Left lung (tissue), 14 donors: ENCODE measurements at places on chromosomes 2 and 18.

DNA sequence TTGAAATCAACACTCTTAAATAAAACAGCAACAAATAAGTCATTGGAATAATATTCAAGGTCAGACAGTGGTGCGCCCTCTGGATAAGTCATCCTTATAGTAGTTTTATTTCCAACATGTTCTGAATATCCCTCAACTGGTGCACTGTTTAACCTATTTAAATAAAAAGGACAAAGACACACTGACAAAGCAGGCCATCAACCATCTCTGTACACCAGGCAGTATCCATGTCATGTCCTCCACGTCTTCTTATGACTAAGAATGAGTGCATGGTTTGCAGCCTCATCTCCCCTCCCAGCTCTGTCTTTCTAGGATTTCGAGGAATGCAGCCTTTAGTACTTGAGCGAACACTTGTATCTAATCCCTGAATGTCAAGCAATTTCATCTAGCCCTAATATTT, 42.4 kb downstream of the ST3GAL5 start:
- DNase-seq = no peak

GRCh38 chr2:45709137-45709536, 57.7 kb downstream of the PRKCE start:
- DNase-seq = no peak

DNA sequence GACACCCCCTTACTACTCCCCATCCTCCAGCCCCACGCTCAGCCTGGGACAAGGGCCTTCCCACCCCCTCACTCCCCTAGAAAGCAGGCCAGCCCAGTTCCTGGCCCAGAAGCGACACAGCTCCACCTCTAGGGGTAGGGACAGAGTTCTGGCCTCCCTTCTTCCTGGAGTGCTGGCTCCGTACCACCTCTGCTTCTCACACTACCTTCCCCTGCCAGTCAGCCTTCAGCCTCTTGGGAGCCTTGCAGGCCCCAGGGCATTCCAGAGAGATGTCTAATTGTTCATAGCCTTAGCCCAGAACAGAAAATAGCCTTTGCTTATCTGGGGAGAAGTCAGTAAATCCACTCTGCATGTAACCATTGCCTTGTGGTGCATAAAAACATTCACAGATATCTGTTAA, 13.1 kb upstream of the CATIP start:
- no peak for DNase-seq

- no peak for DNase-seq
Observed at GRCh38 chr2:142294225-142294624, 163.4 kb upstream of the LRP1B start.

DNA sequence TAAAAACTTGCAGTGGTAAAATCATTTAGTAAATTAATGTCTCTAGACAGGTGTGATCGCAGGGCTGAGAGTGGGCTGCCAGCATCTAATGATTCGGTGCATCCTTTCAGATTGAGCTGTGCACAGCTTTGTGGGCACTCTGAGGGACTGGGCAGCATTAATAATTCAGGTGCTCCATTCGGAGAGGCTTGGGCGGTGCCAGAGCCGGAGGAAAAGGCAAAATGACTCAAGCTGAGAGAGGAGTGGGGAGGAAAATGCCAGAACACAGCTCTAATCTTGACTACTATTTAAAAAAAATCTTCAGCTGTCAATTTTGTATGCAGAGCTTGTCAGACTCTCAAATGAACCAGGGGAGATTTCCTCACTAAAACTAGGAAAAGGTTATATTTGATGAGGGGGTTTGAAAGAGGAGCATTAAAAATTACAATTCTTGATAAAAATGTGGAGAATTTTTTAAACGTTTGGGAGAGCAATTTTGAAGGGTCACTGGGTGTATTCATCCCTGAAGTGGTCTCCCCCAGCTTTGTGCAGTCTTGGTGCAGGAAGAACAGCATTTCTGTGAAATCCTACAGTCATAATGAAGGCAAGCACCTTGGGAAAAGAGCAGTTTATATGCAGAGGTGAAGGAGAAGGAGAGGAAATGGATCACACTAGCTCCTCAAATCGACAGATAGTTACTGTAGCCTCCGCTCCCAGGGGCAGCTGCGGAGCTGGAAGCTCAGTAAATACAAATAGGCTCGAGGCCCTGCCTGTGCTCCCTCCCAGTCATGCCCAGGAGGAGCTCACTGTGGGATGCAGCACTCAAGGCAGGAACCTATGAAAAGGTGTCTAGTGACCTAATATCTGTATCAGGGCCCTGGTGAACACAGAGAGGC, 535.4 kb upstream of the RAB6C start:
- no peak for DNase-seq

DNA sequence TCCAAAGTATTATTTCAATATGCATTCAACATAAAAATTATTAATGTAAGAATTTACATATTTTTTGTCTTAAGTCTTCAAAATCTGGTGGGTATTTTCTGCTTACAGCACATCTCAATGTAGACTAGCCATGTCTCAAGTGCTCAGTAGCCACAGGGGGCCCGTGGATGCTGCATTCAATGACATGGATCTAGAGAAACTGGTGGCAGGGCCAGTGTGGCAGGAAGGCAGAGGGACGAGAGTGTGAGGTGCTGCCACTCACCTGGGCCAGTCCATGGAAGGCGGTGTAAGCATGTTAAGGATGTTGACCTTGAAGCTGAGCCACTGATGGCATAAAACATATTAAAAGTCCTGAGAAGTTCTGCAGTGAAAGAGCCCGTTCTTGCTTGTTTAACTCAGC, 6.2 kb upstream of the LIPG start:
- DNase-seq = no peak

GRCh38 chr2:105428387-105429018, 29.7 kb upstream of the FHL2 start:
- no peak for DNase-seq

DNA sequence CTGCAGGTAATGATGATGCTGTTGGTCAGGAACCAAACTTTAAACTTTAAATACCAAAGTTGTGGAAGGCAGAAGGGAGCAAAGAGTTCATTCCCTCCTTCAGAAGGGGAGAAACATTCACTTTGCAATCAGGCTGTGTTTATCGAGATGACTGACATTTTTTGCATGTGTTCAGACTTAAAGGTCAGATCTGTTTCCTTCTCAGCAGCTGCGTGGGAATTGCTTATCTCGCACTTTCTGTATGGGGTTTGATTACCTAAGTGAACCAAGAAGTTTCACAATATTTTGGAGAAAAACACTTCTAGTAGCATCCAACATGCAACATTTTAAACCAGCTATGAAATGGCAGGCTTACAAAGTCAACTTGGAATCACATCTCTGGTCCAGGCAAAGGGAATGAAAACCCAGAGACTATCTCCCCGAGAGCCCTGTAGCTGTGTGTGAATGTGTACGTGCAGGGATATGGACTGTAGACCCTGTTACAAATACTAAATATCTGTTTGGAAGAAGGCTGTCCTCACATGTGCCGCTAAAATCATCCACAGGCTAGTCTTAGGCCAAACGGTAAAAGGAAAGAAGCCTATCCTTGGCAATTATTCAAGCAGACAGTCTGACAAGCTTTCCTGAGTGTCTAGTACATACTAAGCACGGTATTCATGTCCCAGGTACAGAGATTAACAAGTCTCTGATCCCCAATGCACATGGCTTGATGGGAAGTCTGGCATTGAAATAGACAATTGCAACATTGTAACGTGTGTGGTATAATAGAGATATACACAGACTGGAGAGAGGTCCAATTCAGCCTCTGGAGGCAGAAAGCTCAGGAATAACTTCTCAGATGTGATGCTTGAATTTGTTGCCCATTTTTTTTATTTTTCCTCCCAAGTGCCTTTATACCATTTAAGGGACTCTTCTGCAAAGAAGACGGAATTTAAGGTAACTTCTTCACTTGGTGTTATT, 483.1 kb downstream of the DPP10 start:
- no peak for DNase-seq

DNA sequence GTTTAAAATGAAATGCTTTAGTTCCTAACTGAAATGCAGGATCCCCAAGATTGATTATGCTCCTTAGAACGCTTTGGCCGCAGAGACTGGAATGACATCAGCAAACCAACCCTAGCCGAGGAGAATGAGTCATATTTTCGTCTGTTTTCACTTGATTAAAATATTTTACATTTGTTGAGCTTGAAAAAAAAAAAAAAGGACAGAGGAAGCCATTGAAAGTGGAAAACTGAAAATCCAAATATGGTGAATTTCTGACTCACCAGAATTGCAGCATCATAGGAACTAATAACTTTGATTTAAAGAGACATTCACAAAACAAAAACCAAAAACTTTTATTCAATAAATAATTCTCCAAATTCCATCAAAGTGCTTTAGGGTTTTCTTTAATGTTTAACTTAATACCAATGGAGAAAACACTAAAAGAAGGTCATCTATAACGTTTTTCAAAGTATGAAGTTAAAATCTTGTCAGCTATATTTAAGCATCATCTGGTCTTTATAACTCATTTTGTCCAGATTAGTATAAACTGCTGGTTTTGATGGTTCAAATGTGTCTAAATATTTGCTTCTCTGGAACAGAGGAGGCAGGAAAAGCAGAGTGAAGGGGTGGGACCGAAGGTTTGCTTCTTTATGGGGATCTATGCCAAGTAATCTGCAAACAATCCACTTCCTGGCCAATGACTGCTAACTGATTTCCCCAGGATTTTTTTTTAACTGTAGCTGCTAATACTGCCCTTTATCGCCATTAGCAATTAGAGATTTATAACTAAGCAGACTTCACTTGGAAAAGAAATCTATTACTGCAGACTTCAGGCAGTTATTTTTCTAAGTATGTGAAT, 30.9 kb upstream of the COL5A2 start:
- DNase-seq = peak; percentile 65

GRCh38 chr18:33446604-33447003, 6.1 kb upstream of the CCDC178 start:
- no peak for DNase-seq
